ENCODE measurements at places on chromosomes 5 and 9. TPM values are rescaled to one million over a fixed set of nuclear protein-coding genes. Genes with fewer than 3 reads are reported as not detected.

- DNase-seq, result no peak
Measured at GRCh38 chr5:172941067-172941516, 18.1 kb upstream of the RPL26L1 start.

DNA sequence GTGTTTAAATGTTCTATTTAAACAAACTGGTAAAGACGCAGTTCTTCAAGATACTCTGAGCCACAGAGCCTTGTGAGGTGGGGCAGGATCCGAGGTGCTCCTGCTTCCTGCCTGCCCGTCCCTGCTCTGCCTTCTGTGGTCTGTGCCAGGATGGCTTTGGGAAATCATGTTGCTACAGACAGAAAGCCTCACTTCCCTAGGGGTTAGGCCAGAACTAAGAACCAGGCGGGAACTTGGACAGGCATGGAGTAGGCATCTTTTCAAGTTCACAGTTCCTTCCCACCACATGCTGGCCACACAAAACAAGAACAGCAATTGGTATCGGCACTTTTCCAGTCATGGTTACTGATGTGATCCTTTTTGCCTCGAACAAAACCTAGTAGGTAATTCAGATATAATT is 67.7 kb upstream of the SPOCK1 start:
- no peak for DNase-seq

Gene BTNL3
- not detected for polyA plus RNA-seq

- DNase-seq, result no peak
Measured at GRCh38 chr9:77769246-77769645, 121.1 kb upstream of the GNA14 start.

DNA sequence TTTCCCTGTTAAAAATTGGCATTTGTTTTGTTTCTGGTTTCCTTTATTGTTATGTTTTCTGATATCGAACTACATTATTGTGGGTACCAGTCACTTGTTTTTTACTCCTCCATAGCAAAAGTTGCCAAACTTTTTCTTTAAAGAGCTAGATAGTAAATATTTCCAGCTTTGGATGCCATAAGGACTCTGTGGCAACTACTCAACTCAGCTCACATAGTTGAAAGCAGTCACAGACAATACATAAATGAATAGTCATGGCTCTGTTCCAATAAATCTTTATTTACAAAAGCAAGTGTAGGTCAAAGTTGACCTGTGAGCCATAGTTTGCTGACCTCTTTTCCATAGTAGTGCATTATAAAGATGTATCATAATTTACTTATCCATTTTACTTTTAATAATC is 305.0 kb downstream of the RASEF start:
- DNase-seq, result no peak

Gene FOXD4
- polyA plus RNA-seq, result 0.64 TPM

Gene AK1
- 35.9 TPM for polyA plus RNA-seq

All from left renal pelvis (tissue), 4 donors.